ENCODE measurements at places on chromosomes 1 and 21.

GRCh38 chr1:200510228-200510623 lies 100.4 kb upstream of the ZNF281 start:
- DNase-seq = peak; percentile 83

DNA sequence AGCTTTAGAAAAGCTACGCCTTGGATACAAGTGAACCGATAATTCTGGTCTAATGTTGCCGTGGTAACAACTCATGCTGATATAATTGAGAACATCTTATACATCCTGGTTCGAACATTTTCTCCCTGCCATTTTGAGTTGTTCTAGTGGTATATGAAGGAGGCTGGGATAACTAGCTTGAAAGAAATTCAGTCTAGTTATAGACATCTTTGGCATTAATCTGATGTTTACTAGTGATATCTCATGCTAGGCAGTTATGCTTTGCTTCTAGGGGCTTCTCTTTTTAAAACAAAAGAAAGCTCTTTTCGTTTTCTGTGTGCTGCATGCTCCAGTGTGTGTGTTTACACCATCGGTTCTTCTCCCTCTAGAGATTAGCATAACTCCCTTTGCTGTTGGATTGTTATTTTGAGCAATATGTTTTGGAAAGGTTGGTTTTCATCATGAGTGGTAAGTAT lies 20.5 kb downstream of the PRKACB start:
- no peak for DNase-seq

- no peak for DNase-seq
Observed at GRCh38 chr1:64894438-64895196, 71.7 kb downstream of the JAK1 start.

DNA sequence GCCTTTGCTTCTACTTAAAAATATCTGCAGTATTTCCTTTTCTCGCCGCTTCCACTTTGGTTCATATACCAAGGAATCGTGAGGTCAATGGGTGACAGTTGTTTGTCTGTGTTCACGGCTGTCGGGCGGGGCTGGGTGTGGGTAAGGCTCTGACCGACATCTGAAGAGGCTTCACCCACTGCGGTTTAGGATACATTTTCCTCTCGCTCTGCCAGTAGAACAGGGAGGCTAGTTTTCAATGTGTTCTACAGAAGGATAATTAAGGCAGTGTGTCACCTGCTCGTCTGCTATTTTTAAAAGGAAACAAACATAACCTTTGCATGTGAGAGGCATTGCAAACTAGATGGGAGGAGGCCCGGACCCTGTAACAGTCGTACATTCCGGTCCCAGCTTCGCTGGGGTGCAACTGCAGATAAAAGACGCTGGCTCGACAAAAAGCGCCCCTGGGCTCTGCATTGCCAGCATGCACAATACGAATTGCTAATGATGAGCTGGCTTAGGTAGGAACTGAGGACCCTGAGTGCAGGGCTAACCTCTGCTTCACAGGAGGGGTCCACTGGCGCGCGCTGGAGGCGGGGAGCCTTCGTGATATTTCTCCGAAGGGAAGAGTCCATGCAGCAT lies 8.5 kb upstream of the ERG start:
- peak; percentile 14 for DNase-seq

DNA sequence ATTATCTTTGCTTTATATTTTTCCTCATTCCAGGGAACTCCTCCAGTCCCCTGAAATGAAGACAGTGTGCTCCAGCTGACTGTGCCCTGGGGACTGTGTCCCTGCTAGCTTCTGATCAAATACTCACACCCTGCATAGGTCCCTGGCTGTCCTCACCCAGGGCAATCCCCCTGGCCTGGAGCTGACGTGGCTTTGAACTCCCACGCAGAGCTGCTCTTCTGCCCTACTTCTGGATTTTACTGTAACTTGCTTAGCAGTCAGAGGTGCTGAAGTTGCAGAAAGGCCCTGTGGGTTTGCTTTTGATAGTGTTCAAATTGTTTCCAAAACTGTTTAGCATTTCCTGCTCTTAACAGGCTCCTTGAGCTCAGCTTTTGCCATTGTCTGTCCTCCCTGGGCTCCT lies 186.5 kb downstream of the FASLG start:
- DNase-seq = no peak

DNA sequence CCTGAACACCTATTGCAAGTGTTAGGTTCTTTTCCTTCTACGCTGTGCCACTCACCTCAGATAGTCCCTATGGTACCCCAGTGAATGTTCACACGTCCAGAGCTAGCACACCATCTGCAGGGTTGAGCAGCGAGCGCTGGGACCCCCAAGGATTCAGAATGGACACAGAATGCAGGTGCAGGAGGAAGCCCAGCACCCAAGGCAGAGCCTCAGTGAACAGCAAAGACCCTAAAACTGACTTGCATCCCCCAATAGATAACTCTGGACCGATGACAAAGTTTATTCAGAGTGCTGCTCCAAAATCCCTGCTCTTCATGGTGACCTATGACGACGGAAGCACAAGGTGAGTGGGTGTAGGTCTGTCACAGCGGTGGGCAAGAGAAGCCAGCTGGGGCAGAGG lies 15.1 kb upstream of the MX2 start:
- no peak for DNase-seq

GRCh38 chr1:154951901-154952657 lies 3.8 kb downstream of the PBXIP1 start:
- DNase-seq = no peak

GRCh38 chr1:246772686-246773085 lies 48.5 kb downstream of the SCCPDH start:
- DNase-seq = no peak

DNA sequence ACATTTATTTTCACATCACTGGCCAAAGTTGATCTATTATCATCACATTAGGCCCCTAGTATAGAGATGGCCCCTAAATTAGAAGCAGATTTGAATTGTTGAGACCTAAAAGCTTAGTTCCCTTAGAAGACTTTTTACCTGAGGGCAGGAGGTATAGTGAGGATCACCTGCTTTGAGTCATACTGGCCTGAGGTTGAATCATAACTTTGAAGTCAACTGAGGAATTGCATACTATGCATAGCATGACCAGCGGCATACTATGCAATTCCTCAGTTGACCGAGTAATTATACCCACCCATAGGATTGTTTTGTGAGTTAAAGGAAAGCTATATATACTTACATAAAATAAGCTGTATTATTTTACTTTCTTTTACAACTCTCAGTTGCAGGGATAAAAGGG lies 50.3 kb upstream of the DPH5 start:
- DNase-seq = no peak

GRCh38 chr1:175818929-175819328 lies 75.5 kb upstream of the TNR start:
- no peak for DNase-seq

DNA sequence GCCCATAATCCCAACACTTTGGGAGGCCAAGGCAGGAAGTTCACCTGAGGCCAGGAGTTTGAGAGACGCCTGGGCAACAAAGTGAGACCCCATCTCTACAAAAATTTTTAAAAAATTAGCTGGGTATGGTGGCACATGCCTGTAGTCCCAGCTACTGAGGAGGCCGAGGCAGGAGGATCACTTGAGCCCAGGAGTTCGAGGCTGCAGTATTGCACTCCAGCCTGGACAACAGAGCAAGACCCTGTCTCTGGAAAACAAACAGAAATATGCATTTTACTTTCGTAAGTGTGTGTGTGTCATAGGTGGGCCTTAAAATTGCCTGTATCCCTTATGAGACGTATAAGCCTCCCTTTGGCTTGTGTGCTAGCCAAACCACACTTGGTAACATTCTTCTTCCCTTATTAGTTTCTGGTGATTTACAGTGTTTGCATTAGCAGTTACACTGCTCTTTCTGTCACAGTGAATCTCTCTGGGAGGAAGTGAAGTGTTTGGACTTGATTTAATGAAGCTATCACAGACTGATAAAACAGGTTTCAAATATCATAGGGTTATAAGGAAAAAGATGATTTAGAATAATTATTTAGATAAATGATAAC lies 48.9 kb upstream of the KIF26B start:
- DNase-seq = no peak

- no peak for DNase-seq
Observed at GRCh38 chr1:98898940-98899339, 105.7 kb downstream of the PLPPR5 start.

DNA sequence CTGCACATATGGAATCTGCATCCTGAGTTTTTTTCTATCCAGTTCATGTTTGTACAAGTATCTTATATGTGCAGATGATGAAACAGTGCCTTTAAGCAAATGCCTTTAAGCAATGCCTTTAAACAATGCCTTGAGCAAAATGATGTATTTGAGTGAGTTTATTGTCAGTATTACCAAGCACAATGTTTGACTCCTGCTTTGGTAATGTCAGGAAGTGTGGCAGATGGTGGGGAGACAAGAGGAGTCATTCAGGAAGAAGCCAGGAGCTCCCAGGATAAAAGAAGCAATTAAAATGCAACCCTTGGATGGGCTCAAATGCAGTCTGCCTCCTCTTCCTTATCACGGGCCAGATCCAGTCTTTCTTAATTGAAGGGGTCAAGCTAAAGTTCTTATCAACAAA lies 108.7 kb upstream of the KCNJ15 start:
- DNase-seq = peak; percentile 62

GRCh38 chr1:190179817-190180216 lies 297.8 kb downstream of the BRINP3 start:
- peak; percentile 24 for DNase-seq

- DNase-seq = no peak
Observed at GRCh38 chr21:46227811-46228344, 696 bp downstream of the LSS start.

- DNase-seq = no peak
Observed at GRCh38 chr1:31437433-31438037, 24.5 kb downstream of the SERINC2 start.

- no peak for DNase-seq
Observed at GRCh38 chr1:193974286-193974798, 787.9 kb upstream of the B3GALT2 start.

DNA sequence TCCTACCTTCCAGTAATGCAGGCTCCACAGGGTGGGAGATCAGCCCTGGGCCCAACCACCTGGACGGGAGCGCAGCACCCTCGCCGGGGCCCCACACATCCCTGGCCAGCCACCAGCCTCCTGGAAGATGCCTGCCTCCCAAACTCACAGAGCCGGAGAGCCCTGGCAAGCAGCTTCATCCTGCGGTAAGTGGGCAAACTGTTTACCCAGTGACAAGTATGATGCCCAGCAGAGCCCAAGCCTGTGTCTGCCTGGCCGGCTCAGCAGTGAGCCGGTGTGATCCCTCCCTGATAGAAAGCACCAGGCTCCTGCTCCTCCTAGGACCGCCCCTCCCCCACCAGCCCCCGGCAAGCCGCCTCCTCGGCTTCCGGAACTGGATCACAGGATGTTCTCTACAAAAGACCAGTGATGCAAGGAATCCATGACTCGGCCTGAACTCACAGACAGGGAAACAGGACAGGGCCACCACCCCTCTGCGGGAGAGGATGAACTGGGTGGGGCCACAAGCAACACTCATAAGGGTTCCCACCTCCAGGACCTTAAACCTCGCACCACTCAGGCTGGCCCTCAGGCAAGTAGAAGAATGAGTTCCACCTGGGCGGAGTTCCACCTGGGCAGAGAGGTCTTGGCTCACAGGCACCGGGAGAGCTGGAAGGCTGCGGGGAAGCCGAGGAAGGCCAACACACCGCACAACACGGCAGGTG lies 7.9 kb downstream of the ACOT7 start:
- DNase-seq = peak; percentile 91

GRCh38 chr1:24985737-24986136 lies 55.7 kb upstream of the RUNX3 start:
- no peak for DNase-seq

- peak; percentile 79 for DNase-seq
Observed at GRCh38 chr1:112954945-112955772, 837 bp downstream of the SLC16A1 start.

DNA sequence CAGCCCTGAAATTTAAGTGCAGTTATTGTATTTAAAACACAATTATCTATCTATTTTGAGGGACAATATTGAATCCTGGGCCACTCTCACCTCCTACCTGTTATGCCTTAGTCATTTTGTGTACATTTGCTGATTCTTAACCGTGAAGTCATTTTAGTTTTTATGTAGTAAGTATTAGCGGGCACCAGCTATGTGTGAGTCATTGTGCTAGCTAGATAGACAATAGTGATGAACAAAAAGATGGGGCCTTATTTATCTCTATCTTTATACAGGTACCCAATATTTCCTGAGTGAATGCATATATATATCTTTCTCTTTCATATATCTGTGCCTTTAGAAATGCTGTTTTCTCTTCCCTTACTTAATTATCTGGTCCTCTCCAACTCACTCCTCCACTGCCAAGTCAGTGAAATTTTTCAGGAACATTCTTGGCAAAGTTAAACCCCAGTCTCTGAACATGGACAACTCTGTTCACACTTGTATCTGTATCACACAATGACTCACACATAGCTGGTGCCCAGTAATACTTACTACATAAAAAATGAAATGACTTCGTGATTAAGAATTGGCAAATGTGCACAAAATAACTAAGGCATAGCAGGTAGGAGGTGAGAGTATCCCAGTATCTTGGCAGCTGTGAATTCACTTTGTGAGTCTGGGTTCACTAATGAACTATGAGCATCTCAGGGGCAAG lies 166.0 kb upstream of the C8B start:
- DNase-seq = peak; percentile 3

DNA sequence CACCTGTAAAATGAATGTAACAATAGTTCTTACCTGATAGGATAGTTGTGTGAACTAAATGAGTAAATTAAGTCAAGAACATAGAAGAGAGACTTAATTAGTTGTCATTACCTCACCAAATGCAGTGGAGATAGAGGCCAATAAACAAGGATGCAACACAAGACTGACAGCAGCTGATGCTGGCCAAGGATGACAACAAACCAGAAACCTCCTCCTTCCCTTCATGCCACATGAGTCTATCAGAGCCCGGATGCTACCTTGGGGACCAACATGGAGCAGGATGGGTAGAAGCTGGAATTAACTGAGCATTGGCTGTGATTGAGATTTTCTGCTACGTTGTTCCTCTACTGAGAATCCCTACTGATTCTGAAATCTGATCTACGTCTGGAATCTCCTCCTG lies 30.3 kb upstream of the USP1 start:
- no peak for DNase-seq

DNA sequence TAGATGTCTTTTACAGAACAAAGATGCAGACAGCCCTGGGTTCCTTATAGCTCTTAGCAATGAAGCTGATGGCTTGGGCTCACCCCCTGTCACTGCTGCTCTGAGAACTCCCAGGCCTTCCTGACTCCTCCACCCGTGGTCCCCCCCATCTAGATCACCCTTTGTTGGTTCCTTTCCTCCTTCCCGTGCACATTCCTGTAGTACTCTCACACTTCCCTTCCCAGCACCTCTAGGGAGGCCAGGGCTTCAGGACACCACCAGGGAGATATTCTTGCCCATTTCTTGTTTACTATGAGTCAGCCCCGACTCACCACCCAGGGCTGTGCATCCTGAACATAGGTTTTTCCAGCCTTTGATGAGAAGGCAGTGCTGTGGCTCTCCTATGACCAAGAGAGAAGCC lies 14.4 kb upstream of the NOS1AP start:
- DNase-seq = peak; percentile 94

All from M059J (cell line).